ENCODE measurements at places on chromosomes 3 and 15.

GRCh38 chr15:69074843-69075224 is 60.3 kb downstream of the NOX5 start:
- no peak for DNase-seq

DNA sequence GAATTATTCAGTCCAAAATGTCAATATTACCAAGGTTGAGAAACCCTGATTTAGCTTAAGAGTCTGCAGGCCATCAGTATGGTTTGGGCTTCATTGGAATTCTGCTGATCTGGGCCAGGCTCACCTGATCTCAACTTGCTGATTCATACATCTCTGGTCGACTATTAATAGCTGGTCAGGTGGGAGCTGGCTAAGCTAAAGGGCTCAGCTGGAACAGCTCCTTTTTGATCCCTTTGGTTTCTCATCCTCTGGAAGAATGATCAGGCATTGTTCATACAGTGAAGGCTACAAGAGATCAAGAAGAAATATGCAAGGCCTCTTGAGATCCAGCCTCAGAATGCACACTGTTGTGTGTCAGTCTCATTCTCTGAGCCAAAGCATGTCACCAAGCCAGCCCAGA is 123.3 kb upstream of the MME start:
- no peak for DNase-seq

DNA sequence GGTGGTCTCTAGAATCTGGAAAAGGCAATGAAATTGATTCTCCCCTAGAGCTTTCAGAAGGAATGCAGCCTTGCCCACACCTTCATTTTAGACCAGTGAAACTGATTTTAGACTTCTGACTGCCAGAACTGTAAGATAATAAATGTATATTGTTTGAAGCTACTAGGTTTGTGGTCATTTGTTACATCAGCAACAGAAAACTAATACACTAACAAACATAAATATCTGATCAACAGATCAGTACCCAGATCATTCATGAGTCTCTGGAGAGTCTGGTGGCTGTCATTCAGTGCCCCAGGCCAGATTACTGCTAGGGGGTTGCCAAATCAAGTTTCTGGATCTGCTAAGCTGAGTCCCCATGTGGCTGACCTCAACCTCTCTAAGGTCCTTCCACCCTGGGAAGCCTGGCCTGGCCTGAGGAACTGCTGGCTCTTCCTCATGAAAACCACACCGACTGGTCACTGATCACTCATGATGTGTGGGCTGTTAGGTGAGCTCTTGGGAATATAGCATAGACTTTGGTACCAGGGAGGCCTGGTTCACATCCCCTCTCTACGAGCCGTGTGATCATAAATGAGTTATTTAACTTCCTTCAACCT is 11.1 kb upstream of the LACTB start:
- no peak for DNase-seq

- no peak for DNase-seq
These were observed 203.5 kb downstream of the RSRC1 start for GRCh38 chr3:158313338-158313927.

GRCh38 chr3:61612211-61613194 is 51.1 kb downstream of the PTPRG start:
- DNase-seq = no peak

DNA sequence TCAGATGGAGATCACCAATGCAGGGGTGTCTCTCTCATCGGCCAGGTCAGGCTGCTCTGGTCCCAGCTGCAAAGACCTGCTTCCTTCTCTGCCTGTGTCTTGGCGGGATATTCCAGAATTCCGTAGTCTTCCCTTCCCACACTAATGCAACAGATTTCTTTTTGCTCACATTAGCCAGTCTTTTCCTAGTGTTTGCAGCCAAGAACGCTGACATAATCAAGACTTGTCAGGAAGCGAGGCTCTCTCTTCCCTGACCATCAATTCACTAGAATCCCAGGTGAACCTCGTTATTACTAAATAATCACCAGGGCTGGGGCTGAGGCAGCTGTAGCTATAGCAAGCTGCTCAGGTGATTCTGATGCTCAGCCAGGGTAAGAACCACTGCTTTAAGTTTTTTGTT is 43.2 kb upstream of the ACKR4 start:
- no peak for DNase-seq

DNA sequence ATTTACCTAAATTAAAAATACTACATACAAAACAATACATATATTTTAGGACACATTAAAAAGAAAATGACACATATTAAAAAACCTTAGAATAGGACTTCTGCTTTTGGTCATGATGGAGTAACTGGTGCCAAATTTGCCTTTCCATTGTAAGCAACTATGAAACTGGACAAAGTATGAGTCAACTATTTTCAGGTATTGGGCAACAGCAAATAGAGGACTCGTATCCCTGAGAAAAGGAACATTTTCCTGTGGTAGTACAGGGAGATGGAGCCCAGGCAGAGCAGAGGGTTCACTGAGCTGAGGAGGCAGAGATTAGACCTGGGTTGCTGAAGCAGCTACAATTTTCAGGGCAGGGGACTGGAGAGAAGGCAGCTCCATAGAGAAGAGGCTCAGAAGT is 14.7 kb downstream of the CCR1 start:
- no peak for DNase-seq

DNA sequence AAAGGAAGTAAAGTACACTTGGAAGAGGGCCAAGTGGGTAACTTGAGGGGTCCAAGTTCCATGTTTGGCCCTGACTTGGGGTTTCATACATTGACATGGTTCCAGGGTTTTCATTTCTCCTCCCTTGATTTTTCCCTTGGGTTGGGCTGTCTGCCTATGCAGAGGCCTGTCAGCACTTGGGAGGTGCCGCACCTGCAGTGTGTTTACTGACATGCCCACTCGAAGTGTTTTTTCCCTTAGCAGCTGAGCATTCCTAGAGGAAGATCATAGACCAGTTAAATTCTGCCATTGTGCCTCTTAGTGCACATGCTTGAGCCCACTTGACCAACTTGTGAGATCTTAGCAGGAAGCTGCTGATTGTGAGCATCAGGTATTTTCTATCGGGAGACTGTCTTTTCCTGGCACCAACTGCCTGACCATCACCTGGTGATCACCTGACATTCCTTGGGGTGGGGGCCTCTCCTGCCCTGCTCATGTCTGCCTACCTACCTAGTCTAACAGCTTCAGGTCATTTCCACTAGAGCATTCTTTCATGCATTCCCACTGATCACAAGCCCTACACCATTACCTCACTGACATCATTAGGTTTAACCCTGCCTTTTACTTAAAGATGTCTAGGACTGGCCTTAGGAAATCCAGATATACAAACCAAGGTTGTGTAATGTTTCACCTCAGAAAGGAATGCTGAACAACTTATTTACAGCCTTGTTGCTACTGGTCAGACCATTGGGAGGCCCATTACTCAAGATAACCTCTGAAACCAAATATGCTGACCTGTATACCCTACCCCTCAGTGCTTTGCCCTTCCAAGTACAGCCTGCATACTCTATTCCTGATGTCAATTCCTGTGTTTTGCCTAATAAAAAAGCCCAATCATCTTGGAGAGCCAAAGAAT is 68.3 kb downstream of the CD47 start:
- DNase-seq = no peak

DNA sequence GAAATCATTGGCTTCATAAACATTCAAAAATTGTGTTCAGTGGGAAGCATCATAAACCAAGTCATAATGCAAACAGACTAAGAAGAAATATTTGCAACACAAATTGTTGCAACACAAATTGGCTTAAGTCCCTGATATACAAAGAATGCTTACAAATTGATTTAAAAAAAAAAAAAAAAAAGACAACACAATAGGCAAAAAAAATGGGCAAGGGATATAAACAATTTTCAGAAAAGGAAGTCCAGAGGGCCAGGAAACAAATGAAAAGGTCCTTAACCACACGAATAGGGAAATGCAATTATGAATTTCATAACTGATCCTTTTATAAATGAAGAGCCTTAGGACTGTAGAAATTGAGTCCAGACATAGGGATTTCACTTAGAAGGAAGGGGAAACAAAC is 98.9 kb downstream of the LRRK1 start:
- no peak for DNase-seq

DNA sequence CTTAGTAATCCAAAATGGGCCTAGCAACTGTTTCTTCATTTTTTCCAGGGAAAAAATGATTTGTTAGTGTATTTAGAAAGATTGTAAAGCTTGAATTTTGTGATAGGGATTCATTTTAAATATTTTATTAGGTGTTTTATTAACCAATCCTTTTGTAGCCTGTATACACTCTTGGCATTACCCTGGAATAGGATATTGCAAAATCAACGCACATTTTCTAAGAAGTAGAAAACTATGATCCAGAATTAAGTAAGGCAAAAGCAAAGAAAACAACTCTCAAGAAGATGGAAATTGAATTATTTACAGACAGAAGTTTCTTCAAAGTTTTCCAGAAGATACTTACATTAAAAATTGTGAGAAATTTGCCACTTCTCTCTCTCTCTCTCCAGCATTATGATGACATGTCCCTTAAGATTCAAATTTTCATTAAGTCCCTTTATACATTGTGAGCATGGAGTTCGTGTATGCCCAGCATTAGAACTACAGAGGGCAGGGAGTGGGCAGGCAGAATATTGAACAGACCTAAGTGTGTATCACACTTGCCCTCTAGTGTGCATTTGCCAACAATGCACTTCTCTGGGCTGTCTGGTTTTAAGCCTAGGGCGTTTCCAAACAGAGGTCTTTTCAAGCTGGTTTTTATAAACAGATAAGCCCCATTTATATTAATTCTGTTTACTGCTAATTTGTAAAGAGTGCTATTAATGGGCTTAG is 28.5 kb upstream of the CMSS1 start:
- no peak for DNase-seq

GRCh38 chr3:67540198-67540894 is 114.1 kb downstream of the SUCLG2 start:
- DNase-seq = no peak

GRCh38 chr3:196835086-196835485 is 32.6 kb upstream of the SENP5 start:
- no peak for DNase-seq

- no peak for DNase-seq
These were observed 1.4 kb upstream of the GPR156 start for GRCh38 chr3:120286465-120286864.

DNA sequence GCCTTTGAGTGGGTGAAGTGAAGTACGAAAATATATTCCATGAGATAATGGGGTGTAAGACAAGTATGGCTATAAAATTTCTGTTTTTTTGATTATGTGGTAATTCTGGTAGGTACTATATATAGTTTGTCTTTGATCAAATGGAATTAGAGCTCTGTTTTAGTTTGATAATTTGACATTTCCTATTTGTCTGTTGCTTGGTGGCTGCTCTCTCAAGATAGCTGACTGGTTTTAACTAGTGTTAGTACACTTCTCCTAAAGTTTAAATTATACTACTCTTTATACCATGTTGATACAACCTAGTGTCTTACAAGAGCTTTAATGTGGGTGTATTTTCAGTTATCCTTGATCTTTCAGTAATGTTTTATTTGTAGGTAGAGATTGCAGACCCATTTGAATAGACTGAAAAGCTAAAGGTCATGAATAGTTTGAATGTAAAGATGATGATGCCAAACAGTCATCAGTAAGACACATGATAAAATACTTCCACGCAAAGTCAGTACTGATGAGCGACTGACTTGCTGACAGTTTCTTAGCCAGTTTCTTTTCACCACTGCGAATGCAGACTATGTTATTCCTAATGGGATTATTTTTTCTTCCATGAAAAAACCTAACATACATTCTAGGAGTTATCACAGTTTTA is 15.2 kb downstream of the SACM1L start:
- DNase-seq = no peak

- DNase-seq = no peak
These were observed 85.5 kb upstream of the CDV3 start for GRCh38 chr3:133487920-133488540.

DNA sequence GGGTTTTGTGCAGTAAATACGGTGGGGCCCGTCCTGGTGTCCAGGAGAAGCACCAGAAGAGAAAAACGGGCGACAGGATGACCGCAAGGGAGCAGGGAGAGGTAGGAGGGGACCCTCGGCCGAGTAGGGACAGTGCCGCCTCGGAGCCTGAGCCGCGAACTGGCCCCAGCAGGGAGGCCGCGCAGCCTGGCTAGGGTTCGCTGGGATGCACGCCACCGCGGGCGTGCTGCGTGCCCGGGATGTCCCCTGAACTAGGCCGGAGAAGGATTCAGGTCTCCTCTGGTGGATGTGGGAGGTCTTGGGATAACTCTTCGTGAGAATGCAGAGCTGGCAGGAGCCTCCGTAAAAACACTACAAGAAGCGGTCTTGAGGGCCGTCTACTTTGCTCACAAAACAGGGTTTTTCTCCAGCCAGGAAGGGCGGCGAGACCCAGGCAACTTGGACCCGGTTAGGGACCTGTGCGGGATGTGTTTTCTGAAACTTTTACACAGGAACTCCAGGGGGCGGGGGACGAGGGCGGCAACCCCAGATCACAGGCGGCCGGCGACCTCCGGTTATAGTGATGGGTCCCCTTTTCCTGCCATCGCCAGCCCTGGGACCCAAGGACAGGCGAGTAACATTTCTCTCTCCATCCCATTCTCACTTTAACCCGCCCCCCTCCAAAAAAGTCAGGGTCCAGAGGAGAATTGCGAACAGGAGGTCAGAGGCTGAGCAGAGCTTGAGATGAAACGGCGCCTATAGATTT is 35.5 kb downstream of the NR2F2 start:
- no peak for DNase-seq

GRCh38 chr15:29003840-29004233 is 118.1 kb downstream of the APBA2 start:
- DNase-seq = no peak

DNA sequence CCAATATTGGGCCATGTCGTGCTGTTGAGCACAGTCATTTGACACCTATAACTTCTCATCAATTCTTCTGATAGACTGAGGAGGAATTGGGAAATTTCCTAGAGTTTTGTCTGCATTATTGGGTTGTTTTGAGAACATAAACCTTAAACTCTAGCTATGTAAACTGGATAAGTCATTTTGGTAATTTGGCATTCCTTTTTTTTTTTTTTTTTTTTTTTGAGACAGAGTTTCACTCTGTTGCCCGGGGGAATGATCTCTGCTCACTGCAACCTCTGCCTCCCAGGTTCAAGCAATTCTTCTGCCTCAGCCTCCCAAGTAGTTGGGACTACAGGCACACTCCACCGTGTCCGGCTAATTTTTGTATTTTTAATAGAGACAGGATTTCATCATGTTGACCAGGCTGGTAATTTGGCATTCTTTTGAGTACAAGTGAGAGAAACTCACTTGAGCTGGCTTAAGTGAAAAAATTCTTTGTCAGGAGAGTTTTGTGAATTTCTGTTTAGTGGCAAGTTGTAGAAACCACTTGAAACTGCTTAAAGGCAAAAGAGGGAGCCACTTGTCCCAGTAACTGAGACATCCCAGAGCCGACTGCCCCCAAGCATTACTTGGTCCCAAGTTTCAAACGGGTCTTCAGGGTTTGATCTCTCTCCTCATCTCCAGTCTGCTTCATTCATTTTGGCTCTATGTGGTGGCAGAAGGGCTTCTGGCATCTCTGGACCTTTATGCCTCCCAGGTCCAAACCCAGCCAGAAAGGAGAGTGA is 34.9 kb downstream of the FLNB start:
- no peak for DNase-seq

All from activated T-helper 1 cell treated with anti-CD3 and anti-CD28 coated beads, Interleukin-2, amount 50 U/mL, for 16 hours (primary cell).